ENCODE measurements at places on chromosomes 1 and 21.

GRCh38 chr1:231053493-231054162 is 13.6 kb upstream of the FAM89A start:
- DNase-seq = no peak

GRCh38 chr21:39660191-39660980 is 47.6 kb downstream of the B3GALT5 start:
- DNase-seq = peak; percentile 78

GRCh38 chr1:30420519-30421050 is 302.8 kb downstream of the MATN1 start:
- no peak for DNase-seq

GRCh38 chr1:210455840-210456603 is 127.3 kb downstream of the HHAT start:
- no peak for DNase-seq

DNA sequence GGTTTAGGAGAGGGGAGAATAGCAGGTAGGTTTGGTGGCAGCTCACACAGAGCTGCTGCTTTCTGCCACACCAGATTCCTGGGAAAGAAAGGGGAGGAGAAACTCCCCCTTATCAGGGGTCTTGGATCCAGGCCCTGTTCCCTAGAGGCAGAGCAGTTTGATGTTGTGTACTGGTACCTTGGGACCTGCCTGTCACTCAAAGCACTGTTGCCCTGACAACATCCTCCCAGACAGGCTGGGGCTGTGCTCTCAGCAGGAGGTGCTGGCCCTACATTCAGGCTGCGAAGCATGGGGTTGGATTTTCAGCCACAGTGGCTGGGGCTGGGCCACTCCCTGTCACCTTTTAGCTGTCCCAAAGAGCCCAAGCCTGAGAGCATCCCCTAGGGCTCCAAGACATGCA is 188.0 kb downstream of the GRIK3 start:
- no peak for DNase-seq

GRCh38 chr1:16386454-16387113 is 19.5 kb downstream of the SZRD1 start:
- DNase-seq = no peak

DNA sequence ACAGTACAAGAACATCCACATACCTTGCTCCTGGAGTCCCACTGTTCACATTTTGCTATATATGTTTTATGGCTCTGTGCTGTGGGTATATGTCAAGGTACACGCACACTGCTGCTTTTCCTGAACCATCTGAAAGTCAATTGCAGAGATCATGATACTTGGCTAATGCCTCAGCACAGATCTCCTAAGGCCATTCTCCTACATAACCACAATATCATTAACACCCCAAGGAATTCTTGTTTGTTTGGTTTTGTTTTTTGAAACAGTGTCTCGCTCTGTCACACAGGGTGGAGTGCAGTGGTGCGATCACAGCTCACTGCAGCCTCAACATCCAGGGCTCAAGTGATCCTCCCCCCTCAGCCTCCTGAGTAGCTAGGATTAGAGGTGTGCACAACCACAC is 16.0 kb downstream of the CTNNBIP1 start:
- no peak for DNase-seq

DNA sequence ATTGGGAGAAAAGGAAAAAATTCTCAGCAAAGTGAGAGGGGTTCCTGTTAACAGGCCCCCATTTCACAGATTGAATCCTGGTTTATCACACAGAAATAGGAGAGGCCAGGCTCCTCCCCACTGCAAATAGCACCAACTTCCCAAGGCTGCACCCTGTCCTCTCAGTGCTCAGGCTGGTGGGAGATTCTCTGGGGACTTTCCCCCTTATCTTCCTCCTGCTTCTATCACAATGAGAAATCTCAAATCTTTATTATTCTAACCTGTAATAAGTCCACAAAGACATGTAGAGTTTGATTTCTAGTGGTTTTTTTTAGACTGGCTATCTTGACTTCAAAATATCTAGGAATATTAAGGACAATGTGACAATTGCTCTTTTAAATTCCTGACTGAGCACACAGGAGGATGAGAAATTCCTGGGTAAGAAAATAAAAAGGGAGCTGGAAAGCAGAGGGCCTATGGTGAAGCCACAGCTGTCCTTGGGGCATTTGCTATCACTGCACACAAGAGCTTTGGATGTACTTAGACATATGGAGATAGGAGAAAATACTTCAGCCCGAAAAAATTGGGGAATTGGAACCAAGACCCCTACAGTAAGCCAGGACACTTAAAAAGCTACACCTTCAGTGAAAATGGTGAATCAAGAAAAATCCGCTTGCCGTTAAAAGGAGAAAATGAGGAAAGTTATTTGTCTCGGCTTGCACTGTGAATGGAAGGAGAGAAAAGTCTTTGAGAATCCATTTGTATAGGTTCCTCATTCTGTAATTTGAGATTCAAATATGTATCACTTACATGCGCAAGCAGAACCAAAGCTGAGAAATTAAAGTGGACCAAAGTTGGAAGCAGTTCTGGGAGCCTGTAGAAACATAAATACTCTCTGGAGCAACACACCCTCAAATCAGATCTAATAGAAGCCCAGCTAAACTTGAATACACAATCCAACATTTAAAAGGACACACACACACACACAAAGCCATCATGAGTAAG is 65.9 kb upstream of the C1orf105 start:
- no peak for DNase-seq

DNA sequence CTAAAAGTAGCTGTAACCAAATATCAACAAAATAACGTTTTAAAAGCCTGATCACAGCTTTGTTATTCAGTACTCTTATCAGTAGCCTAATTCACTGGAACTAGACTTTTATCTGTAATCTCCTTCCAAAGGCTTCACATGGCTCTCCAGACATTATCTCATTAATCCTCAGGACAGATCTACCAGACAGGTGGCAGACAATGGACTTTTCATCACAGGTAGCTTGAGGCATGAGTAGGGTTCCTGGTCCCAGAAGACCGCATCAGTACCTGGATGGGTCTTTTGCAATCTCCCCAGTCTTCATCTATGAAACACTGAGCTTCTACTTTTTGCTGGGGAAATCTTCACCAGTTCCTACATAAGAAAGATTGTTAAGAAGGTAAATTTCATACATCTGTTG is 132.2 kb upstream of the FOXD3 start:
- no peak for DNase-seq

- no peak for DNase-seq
Measured at GRCh38 chr1:116667575-116668105, at the start of gene IGSF3. IGSF3 (minus strand) TSS chr1:116667733; CDS start chr1:116666326, 1,407 bp downstream.

GRCh38 chr1:1598720-1599029 is 1.3 kb downstream of the FNDC10 start:
- no peak for DNase-seq

DNA sequence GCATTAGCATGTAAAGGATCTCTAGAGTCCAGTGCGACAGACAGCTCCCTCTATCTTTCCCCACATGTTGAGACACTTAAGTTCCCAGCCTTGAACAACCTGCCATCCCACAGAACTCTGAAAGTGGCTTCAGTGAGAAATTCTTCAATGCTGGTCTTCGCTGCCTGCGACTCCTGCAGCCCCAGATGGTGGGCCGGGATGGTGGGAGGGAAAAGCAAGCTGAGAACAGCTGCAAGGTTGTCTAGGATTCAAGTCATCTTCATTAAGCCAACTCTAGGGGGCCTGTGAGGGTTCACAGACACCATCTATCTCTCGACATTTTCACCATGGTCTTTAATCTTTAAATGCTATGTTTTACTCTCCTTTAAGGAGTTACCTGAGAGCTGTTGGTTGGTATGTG is 185.5 kb upstream of the C1orf174 start:
- no peak for DNase-seq

- peak; percentile 89 for DNase-seq
Measured at GRCh38 chr1:41613689-41614574, 129.4 kb upstream of the EDN2 start.

Data from fibroblast of skin of left quadriceps (primary cell).